ENCODE measurements at places on chromosomes 6 and 20.

GRCh38 chr20:58645412-58645968 is 5.6 kb upstream of the STX16 start:
- no peak for DNase-seq

- DNase-seq: no peak
Observed at GRCh38 chr20:13687815-13688214, 49.1 kb upstream of the TASP1 start.

DNA sequence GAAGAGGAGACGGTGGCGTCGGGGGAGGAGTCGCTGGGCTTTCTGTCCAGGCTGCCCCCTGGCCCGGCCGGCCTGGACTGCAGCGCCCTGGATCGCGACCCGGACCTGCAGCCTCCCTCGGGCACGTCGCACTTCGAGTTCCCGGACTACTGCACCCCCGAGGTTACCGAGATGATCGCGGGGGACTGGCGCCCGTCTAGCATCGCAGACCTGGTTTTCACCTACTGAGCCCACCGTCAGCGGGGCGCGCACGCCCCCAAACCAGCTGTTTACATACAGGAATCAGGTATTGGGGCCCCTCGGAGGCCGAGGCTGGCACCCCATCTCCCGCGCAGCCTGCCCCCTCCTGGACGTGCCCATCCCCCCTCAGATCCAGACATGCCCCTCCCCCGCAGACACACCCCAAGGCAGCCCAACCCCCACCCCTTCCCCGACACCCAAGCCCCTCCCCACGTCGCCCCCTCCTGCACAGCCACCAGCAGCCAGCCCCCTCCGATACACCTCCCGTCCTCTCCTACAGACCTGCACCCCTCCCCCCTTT is 1.4 kb downstream of the SOX12 start:
- peak; percentile 67 for DNase-seq

DNA sequence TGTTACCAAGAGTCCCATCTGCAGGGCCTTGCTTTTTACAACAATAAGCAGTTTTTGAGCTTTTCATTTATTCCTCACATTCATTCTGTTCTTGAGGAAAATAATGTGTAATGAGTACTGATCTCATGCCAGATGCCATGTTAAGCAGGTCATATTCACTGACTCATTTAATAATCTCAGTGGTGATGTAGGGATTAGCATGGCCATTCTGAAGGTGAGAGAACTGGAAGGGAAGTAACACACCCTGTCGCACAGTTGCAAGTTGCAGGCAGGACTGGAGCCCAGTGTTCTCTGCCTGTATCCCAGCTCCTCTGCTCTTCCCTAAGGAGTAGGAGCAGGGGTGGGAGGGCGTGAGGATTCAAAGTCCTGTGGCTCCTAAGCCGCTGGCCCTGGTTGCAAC is 5.6 kb downstream of the PCIF1 start:
- DNase-seq: no peak

DNA sequence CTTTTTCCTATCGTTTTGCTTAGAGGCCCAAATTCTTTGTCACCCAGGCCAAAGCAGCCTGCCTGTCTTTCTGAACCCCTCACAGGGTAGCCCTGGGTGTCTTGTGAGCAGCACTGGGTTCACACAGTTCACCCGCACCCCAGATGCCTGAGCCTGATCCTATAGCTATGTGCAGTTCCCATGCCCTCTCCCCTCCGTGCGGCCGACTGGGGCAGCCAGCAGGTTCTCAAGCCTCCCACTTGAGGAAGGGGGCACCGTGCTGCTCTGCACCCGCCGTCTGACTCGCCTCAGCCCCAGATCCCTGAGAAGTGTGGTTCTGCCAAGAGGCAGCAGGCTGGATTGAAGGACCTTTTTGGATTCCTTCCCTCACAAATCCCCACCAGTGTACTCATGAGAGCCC is 89.0 kb downstream of the PSMB1 start:
- DNase-seq: no peak

DNA sequence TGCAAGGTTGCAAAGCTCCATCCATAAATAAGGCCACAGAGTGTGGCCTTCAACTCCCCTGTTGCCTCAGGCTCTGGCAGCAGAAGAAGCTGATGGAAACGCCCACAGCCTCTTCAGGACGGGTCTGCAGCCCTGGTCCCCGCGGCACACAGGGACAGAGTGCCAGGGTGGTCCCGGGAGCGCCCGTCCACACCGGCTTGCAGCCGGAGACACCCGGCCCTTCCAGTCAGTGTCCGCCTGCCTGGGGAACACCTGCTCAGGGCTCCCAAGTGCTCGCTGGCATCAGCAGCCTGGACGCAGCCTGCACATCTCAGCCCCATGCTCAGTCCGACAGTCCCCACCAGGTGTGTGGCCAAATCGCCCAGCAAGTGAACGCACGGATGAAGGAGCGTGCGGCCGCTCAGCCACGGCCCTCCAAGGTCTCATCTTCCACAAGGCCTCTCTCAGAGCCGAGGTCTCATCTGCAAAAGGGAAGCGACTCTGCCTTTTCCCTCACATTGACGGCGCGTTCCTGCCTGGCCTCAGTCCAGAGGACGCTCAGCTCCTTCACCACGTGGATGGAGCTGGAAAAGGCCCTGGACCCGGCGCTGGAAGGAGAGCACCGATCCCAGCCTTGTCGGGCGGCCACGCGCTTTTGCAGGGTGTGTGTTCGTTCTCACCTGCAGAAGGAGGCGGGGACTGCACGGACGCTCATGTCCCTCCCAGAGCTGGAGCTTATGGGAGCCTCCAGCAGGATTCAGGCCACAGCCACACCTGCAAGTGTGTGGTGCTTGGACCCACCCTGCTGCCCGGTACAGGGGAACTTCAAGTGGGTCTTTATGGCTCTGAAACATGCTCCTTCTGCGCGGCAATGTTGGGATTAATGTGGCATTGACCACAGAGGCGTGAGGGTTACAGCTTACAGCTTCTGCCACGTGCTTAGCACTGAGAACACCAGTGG is 180.4 kb downstream of the DLL1 start:
- no peak for DNase-seq

GRCh38 chr20:59121714-59122565 is 41.7 kb upstream of the ZNF831 start:
- no peak for DNase-seq

- DNase-seq: no peak
Observed at GRCh38 chr20:43983359-43983758, 68.7 kb downstream of the TOX2 start.

DNA sequence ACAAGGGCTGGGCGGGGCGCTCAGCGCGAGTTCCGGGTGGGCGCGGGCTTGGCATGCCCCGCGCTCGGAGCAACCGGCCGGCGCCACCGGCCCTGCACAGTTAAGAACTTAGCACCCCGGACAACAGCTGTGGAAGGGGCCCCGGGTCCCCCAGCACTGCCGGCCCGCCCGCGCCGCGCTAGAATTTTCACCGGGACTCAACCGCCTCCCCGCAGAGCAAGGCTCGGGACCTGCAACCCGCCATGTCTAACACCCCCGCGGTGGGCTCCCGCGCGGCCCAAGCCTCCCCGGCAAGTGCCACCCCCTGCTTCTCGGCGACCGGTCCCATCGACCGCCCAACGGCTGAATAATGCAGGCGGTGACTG is 5.2 kb upstream of the PSMG4 start:
- DNase-seq: no peak

DNA sequence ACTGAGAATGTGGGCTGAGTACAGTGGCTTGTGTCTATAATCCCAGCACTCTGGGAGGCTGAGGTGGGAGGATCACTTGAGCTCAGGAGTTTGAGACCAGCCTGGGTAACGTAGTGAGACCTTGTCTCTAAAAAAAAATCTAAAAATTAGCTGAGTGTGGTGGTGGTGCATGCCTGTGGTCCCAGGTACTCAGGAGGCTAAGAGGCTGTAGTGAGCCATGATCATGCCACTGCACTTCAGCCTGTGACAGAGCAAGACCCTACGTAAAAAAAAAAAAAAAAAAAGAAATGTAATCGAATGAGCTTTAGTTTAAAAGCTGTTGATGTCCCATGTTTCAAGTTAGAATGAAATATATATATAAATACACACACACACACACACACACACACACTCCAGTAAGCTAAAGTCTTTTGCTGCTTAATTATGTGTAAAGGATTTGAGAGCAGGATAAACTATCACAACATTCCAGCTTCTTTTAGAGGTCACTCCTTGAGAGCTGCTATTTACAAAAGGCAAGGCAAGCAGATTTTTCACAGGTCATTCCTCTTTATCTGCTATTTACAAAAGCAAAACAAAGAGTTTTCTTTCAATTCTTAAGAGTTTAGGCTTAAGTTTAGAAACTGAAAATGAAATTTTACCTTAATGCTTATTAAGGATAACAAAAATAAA is 4.7 kb upstream of the MICAL1 start:
- DNase-seq: no peak

DNA sequence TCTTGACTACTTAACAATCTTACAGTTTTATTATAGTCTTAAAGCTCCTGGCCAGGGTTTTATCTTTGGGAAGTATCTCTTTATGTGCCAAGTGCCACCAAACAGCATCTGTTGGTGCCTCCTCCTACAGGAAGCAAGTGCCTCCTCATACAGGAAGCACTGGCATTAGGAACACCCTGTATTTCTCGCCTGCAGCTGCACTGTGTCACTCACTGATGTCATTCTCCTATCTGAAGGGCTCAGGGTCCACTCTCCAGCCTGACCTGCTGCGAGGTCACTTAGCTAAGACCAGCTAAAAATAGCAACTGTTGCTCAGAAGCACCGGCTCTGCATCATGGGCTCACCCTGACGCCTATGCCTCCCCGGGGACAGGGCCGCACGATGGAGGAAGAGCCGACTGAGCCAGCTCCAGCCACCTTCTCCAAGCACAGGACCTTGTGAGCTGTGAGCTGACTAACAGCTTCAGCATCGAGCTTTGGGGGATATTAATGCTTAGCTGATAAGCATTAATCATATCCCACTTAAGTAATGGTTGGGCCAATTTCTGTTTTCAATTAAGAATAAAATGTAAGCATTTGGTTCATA is 66.3 kb upstream of the CD93 start:
- DNase-seq: no peak

DNA sequence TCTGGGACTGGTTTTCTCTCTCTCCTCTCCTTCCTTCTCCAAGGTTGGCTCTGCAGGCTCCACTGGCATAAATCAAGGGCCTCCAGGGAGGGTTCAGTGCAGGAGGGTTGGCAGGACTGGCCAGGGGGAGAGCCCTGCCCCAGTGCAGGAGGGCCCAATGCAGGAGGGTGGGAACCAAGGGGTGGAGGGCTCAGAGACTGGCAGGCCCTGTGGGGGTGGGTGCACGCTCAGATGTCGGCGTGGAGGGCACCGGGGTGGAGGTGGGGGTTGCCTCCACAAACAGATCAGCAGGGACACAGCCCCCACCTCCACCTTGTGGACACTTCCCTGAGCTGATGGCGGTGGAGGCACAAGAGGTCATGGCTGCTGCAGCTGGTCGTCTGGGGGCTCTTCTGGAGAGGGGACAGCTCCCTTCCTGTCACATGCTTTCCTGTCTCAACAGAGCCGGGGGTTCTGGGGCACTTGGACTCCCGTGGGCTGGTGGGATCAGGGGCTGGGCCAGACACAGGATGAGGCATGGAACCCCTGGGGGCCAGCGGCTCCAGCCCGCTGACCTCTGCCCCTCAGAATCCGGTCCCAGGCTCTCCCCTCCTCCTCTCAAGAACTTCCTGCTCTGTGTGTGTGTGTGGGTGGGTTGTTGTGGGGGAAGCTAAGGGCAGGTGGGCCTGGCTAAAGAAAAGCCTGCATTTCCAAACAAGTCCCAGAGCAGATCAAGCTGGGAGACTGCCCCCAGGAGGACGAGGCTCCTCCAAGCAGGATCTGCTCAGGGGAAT is 2.7 kb upstream of the ABHD16B start:
- DNase-seq: no peak

Data from substantia nigra (tissue), 51 donors.